ENCODE measurements at places on chromosomes 16 and 17. TPM values are rescaled to one million over a fixed set of nuclear protein-coding genes. Genes with fewer than 3 reads are reported as not detected.

DNA sequence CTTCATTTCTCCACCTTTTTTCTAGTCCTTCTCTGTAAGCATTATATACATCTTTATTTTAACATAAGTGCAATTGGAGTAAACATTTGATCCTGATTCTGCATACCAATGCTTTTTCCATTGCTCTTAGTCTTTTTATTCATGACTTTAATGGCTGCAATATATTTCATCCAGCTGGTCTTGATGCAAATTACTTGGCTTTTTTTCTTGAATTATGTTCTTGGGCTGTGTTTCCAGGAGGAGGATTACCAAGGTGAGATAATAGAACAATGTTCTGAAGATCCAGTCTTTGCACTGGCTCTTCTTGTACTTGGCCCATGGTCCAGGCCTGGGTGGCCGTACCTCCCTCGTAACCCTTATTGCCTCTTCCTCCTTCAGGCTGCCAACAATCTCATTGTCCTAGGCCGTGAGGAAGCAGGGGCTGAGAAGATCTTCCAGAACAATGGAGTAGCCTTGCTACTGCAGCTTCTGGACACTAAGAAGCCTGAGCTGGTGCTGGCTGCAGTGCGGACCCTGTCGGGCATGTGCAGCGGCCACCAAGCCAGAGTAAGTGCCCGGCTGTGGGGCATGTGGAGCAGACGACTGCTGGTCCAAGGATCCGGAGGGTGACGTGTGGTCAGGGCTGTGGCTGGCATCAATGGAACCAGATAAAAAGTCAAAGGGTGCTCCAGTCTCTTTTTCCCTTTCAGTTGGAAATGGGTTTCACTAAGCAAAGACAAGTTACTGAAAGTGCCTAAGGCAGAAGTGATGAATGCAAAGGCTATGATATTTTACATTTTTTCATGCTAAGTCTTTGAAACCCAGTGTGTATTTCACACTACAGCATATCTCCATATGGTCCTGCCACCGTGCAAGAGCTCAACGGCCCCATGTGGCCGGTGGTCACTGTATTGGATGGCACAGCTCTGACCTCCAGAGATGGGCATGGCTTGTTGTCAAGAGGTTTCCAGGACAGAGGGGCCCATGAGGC is 6.9 kb downstream of the UNC45B start:
- no peak for DNase-seq

Gene PER1
- 41.8 TPM for total RNA-seq

DNA sequence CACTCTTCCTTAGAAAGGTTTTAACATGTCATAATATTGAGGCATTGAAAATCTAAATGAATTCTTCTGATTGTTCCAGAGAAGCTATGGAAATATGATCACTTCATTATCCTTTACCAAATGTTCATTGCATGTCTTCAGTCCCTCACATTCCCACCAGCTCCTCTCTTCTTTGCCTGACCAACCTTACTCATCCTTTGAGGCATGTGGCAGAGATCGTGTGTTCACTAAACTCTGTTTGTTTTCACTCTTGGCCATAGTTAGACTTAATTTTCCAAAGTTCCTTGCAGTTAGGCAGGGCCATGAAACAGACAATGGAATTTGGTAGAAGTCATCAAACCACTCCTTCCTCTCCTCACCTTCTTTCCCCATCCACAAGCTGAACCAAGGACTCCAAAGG is 266.5 kb upstream of the HSBP1 start:
- no peak for DNase-seq

Gene ERN2
- total RNA-seq = not detected

Gene PCGF2
- 7.4 TPM for total RNA-seq

GRCh38 chr17:72458301-72458700 is 337.5 kb downstream of the SOX9 start:
- no peak for DNase-seq

GRCh38 chr16:4019371-4019791 is 96.9 kb downstream of the ADCY9 start:
- DNase-seq = no peak

DNA sequence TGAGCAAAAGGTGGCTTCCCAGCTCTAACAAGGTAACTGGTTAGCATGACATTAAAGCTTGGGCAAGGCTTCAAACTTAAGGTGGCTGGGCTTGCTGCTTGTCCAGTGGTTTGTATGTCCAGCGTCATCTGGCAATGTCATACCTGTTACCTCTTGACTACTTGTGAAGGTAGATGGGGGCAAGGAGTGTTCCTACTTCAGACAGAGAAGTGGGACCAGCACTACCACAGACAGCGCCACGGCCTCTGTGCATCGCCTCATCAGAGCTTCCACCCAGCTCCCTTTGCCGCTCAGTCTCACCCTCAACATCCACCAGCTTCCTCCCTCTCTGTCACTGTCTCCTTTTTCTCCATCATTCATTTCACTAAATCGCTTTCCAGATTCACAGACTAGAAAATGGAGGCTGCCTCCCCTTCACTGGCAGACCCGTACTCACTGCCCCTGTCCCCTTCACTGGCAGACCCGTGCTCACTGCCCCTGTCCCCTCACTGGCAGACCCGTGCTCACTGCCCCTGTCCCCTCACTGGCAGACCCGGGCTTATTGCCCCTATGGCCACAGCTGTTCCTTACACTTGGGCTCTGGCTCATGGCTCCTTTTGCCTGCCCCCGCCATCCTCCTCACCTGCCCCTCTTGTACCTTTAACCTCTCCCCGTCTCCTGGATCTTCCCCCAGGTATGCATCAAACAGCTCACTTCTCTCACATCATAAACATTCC is 14.8 kb downstream of the CYB5D2 start:
- DNase-seq = no peak

GRCh38 chr16:50835358-50836060 is 93.6 kb downstream of the CYLD start:
- no peak for DNase-seq

Gene KRT33A
- not detected for total RNA-seq

DNA sequence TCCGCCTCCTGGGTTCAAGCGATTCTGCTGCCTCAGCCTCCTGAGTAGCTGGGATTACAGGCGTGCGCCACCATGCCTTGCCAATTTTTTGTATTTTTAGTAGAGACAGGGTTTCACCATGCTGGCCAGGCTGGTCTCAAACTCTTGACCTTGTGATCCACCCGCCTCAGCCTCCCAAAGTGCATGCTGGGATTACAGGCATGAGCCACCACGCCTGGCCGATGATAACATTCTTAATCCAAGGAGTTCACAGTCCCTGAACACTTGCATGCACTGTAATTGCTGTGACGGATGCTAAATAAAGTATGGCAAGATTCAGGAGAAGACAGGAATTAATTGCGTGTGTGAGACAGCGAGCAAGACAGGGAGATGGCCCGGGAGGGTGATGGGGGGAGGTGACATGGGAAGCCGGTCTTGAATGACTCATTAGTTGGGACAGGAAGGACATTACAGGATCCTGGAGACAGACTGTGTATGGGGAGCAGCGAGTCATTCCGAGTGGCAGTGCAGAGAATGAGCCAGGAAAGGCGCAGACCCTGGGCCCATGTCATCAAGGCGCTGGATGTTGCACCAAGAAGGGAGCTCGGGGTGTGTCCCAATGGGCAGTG is 6.7 kb downstream of the ABCA3 start:
- DNase-seq = no peak

- DNase-seq = peak; percentile 94
These were observed at the start of gene VAC14 for GRCh38 chr16:70800781-70801480. TSS of gene VAC14 (minus strand) at chr16:70801158. CDS start at chr16:70800900, 258 bp downstream.

Gene HEATR9
- total RNA-seq = 0.16 TPM

- DNase-seq = no peak
These were observed 21.3 kb downstream of the ASPA start for GRCh38 chr17:3497101-3497500.

Gene CCL14
- not detected for total RNA-seq

Gene ANKS3
- total RNA-seq = 18.6 TPM

Gene C17orf67
- total RNA-seq = 3.7 TPM

DNA sequence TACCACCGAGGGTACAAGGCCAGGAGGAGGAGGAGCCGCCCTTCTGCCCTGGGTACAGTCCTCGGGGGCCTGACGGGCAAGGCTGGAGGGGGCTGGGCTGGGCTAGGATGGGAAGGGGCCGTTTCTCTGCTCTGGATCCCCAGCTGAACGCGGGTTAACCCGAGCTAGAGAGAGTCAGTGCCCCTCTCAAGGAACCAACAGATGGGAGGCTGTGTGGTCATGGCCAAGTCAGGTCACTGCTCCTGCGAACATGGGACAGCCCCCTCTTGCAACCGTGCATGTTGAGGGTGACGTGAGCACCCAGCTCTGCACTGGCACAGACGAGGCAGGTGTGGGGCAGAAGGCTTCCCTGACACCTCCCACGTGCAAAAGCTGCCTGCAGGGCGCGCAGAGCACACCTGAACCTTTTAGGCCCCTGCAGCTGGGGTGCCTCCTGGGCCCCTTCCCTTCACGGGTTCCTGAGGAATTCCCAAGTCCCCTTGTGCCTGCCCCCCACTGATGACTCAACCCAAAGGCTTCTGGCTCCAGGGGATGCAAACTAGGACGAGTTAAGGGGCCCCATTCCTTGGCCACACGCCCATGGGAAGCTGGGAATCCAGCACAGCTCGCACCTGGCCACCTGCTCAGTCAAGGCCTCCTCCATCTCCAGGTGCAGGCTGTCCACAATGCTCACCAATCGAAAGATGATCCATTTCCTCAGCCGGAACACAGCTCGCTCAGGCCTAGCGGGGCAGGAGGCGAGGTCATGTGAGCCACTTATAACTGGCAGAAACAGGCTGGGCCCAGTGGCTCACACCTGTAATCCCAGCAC is 6.3 kb downstream of the MYBBP1A start:
- DNase-seq = no peak

GRCh38 chr16:88977018-88977811 is at the start of gene CBFA2T3:
TSS of gene CBFA2T3 (minus strand) at chr16:88977207. CDS start at chr16:88976807, 400 bp downstream.
- DNase-seq = no peak

DNA sequence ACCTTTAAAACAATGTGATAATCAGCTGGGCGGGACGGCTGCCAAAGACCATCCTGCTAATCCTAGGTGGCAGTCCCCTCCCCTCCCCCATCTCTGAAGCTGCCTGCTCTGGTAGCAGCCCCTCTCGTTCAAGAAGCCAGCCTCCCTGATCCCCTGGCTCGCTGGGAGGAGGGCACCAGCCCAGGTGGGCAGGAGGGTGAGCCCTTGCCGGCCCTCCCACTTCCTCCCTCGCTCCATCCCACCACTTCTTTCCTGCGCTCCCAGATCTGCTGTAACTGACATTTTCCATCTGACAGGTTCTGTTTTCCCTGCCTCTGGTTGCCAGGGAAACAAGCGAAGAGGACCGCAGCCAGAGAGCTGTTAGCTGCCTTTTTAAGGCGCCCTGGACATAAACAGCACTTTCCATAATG is 155.7 kb upstream of the TNRC6C start:
- DNase-seq = no peak

DNA sequence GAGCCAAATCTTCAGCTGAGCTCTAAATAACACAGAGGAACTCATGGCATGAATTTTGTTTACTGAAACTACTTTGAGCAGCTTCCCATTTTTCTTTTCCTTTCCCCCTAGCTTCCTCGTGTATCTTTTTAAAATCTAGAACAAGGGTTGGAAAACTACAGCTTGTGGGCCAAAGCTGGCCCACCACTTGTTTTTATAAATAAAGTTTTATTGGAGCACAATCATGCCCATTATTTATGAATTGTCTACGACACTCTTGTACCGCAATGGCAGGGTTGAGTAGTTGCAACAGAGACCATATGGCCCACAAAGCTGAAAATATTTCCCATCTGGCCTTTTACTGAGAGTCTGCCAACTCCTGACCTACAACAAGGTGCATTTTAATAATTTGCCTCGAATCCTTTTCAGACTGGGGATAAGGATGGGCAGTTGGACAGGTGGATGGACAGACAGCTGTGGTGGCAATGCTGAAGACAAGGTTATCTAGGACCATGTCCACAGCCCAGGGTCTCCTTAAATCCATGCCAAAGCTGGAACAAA is 87.7 kb downstream of the RMI2 start:
- no peak for DNase-seq

Data from activated T-helper 2 cell treated with anti-CD3 and anti-CD28 coated beads, Interferon-gamma antibody, Interleukin-2, Interleukin-4, amounts not matched to agents 10 μg/mL and 5 μg/mL and 100 μg/mL, durations not matched to agents 14 hours and 24 hours and 36 hours (primary cell).